ENCODE measurements at places on chromosomes 5 and 9.

DNA sequence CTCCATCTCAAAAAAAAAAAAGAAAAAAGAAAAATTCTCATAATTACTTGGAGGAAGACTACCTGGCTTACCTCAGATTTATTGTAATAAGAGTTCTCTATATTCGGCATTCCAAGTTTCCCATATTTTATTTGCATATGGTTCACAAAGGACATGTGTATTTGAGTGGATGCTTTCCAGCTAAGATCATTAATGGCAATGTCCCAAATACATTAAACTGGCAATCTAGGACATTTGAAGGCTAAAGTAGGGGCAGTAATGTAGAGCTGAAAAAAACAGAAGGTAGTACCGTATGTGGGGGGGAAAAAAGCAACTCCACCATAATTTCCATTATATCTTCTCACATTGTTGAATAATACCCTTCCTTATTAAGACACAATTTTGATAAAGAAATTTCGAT lies 4.9 kb downstream of the TUT7 start:
- no peak for DNase-seq

DNA sequence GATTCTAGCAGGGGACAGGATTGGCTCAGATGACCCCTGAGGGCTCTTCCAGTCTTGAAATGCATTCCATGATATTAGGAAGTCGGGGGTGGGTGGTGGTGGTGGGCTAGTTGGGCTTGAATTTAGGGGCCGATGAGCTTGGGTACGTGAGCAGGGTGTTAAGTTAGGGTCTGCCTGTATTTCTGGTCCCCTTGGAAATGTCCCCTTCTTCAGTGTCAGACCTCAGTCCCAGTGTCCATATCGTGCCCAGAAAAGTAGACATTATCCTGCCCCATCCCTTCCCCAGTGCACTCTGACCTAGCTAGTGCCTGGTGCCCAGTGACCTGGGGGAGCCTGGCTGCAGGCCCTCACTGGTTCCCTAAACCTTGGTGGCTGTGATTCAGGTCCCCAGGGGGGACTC lies 2.9 kb upstream of the MYOZ3 start:
- no peak for DNase-seq

DNA sequence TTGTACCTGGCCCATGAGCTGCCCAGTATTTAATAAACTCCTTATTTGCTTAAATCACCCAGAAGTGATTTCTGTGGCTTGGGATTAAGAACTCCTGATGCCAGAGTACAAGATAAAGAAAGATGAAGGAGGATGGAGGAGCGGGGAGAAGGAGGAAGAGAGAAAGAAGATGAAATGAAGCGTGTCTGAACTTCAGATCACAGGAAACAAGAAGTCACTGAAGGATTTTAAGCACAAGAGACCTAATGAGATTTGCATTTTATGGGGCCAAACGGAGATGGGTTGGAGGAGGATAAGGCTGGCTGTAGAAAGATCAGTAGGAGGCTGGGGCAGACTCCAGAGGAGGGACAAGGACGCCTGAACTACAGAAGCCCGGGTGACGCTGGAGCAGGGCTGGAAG lies 3.1 kb downstream of the EIF4E1B start:
- no peak for DNase-seq

- DNase-seq: no peak
Measured at GRCh38 chr5:128572930-128573319, 34.9 kb upstream of the FBN2 start.

- DNase-seq: no peak
Measured at GRCh38 chr5:172065431-172066065, 59.1 kb upstream of the FBXW11 start.

GRCh38 chr5:170846416-170846815 lies 15.4 kb upstream of the RANBP17 start:
- DNase-seq: no peak

- peak; percentile 14 for DNase-seq
Measured at GRCh38 chr9:91711755-91712601, 238.1 kb downstream of the ROR2 start.

GRCh38 chr5:173056783-173057061 lies 570 bp downstream of the CREBRF start:
- DNase-seq: no peak

GRCh38 chr5:12947379-12947778 lies 997.1 kb downstream of the DNAH5 start:
- no peak for DNase-seq

DNA sequence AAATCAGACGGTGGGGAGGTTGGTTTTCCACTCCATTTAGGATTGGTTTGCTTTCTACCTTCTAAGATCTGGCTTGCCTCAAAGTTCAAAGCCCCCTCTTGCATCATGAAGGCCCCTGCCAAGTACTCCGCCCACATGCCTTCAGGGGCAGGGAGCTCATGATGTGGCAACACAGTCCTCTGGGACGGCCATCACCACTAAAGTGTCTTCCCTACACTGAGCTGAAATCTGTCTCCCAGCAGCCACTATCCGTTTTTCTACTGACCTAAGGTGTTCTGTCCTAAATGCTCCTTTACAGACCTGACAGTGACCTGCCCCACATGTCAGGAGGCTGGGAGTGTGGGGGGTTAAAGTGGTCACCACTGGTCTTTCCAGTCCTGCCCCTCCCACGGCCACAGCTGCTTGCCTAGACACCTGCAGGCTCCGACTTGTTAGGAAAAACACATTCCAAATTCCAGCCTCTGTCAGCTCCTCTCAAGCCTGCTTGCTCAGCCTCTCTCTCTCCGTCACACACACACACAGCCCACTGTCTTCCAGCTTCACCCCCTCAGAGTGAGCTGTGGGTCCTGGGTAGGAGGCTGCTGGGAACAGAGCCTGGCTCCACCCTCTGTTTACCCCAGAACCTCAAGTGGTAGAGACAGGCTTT lies 44.9 kb downstream of the SHB start:
- peak; percentile 57 for DNase-seq

DNA sequence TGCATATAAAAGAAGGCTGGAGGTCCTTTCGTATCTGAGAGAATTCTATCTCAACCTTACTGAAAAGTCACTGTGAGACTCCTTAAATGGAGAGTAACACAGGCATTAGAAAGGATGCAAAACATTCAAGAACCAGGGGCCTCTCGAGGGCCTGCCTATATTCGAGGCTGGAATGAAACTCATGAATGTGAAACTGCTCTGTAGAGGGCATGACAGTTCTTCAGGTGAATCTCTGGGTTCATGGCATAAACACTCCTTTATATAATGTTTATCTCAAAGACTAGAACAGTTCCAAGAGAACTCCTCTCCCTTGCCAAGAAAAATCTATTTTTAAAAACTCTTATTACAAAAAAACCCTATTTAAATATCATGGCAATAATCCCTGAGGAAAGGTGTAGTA lies 113.9 kb downstream of the SEC61B start:
- no peak for DNase-seq

- DNase-seq: no peak
Measured at GRCh38 chr5:29039994-29040393, 2001.6 kb upstream of the CDH9 start.

GRCh38 chr5:140647042-140647419 lies 399 bp downstream of the NDUFA2 start:
- DNase-seq: no peak

- no peak for DNase-seq
Measured at GRCh38 chr5:79585116-79585515, 27.1 kb upstream of the TENT2 start.

GRCh38 chr5:115501464-115502210 lies 42.9 kb downstream of the FEM1C start:
- DNase-seq: no peak

GRCh38 chr5:32163053-32163452 lies 11.1 kb downstream of the GOLPH3 start:
- no peak for DNase-seq

GRCh38 chr9:98374385-98375051 lies 119.1 kb upstream of the TBC1D2 start:
- no peak for DNase-seq

DNA sequence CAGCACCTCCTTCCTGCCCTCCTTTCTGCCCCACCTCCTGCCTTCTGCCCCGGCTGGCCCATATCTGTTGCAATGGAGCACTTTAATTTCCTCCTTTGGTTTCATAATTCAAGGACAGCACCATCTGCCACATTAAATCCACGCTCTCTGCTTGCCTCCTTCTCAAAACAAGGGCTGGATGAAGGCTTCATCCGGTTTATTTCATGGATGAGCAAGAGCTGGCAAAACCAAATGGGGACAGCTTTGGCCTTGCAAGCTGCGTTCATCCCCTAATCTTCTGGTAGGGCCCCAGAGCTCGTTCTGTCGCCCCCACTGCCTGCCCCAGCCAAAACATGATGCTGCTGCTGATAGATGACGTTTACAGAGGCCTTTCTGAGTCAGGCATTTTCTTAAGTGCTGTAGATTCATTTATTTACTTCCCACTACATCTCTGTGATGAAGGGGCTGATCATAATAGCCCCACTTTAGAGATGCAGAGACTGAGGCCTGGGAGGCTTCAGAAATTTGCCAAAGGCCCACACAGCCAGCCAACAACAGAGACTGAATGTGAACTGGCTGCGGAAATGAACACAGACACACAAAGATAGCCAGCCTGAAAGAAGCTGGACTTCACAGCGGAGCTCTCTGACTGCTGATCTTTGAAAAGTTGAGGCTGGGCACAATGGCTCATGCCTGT lies 115.6 kb upstream of the CPEB4 start:
- DNase-seq: no peak

GRCh38 chr5:17882760-17883488 lies 248.7 kb downstream of the TAF11L14 start:
- DNase-seq: peak; percentile 49

DNA sequence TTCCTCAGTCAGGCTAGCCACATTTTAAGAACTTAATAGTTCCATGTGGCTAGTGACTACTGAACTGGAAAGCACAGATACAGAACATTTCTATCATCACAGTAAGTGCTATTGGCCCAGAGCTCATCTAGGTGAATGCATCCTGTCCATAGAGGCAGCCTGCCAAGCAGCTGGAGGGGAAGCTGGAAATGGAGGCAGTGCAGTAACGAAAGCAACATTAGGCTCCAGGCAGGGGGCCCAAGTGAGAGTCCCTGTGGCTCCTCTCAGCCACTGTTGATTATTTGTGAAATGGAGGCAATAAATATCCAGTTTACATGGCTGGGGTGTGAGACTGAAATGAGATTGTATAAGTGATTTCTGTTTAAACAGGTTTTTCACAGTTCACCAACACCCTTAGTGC lies 227.2 kb upstream of the KLF9 start:
- no peak for DNase-seq

GRCh38 chr9:91425271-91425670 lies 1.6 kb upstream of the NFIL3 start:
- no peak for DNase-seq

- DNase-seq: no peak
Measured at GRCh38 chr5:153660919-153661318, 170.4 kb downstream of the GRIA1 start.

All from H4 (cell line).